Hematopoietic multipotent progenitor cell treated with erythropoietin and hydrocortisone succinate and interleukin-3 and kit ligand, for 4 days (in vitro differentiated cells): ENCODE measurements at places on chromosomes 1 and 21.

- DNase-seq: no peak
Measured at GRCh38 chr1:76477156-76477555, 390.1 kb upstream of the ST6GALNAC5 start.

GRCh38 chr21:45390831-45391742 lies 13.9 kb upstream of the COL18A1 start:
- no peak for DNase-seq

- DNase-seq: no peak
Measured at GRCh38 chr1:244289991-244290785, 161.5 kb downstream of the ADSS2 start.

DNA sequence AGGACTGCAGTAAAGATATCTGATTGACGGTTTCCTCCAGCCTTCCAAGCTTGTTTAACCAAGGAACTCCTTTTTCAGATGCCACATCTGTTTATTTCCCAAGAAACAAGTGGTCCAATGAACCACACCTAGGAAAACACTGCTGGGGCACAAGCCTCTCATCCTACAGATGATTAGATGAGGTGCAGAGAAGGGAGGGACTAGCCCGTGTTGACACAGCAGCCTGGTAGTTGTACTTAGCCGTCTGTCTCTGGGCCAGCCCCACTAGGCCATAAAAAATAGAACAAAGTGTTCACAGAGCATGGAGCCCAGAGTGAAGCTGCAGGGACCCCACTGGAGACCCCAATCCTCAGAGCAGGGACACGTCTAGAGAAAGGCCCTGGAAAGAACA lies 32.1 kb downstream of the LRP8 start:
- no peak for DNase-seq

GRCh38 chr1:60911966-60912697 lies 170.2 kb upstream of the NFIA start:
- DNase-seq: peak; percentile 34

GRCh38 chr1:6771441-6771769 lies 13.8 kb upstream of the CAMTA1 start:
- no peak for DNase-seq

GRCh38 chr21:29007810-29008209 lies 11.3 kb downstream of the RWDD2B start:
- no peak for DNase-seq

DNA sequence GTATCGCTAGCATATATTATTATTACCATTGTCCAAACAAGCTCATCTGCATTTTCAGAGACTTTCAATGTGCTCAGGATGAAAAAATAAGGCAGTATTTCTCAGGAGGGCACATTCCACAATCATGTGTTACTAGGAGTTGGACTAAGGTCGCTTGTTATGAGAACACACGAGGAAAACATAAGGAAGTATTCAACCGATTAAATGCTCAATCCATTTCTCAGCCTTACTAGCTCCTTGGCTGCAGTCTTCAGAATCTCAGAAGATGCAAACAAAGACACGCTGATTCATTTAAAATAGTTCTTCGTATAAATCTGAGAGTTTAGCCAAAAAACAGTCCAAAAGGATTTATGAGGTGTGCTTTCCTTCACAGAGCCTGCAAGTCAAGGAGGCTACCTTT lies 82.0 kb upstream of the JAK1 start:
- no peak for DNase-seq

GRCh38 chr1:160657250-160657781 lies 10.5 kb upstream of the SLAMF1 start:
- peak; percentile 58 for DNase-seq

DNA sequence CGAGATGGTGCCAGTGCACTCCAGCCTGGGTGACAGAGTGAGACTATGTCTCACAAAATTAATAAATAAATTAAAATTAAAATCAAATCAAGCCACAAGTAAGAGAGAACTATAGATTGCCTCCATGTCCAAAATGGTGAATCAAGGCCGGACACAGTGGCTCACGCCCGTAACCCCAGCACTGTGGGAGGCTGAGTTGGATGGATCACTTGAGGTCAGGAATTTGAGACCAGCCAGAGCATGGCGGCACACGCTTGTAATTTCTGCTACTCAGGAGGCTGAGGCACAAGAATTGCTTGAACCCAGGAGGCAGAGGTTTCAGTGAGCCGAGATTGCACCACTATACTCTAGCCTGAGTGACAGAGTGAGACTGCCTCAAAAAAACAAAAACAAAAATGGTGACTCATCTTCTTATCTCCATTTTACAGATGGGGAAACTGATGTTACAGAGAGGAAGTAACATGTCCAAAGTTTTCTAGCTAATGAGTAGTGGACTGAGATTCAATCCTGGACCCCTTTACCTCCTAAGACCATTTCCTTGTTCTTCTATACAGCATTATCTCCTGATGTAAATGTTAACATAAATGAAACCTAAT lies 99.0 kb upstream of the HNRNPU start:
- peak; percentile 55 for DNase-seq

- no peak for DNase-seq
Measured at GRCh38 chr1:75583282-75583681, 27.6 kb downstream of the SLC44A5 start.

DNA sequence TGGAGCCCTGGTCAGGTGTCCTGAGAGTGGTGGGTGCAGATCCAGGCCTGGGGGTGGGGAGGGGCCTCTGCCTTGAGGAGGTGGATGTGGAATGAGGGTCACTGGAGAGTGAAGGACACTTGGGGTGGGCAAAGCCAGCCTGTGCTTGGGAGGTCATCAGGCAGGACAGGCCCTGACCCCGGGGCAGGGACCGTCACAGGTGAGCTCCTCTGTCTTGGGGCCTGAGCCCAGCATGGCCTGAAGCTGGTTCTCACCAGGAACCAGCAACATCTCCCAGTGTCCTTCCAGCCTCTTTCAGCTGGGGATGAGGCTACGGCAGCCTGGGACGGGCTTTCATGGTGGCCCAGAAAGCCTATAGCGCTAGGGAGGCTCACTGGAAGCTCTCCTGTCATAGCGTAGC lies 831 bp upstream of the KRTAP10-2 start:
- no peak for DNase-seq

- DNase-seq: no peak
Measured at GRCh38 chr1:193356249-193356648, 169.8 kb upstream of the B3GALT2 start.

- DNase-seq: peak; percentile 74
Measured at GRCh38 chr21:33232291-33233034, 2.7 kb downstream of the IFNAR2 start.
